ENCODE measurements at places on chromosomes 1 and 21. TPM values are rescaled to one million over a fixed set of nuclear protein-coding genes. Genes with fewer than 3 reads are reported as not detected.

- DNase-seq = no peak
These were observed 67.5 kb downstream of the SPAG17 start for GRCh38 chr1:118117521-118117920.

DNA sequence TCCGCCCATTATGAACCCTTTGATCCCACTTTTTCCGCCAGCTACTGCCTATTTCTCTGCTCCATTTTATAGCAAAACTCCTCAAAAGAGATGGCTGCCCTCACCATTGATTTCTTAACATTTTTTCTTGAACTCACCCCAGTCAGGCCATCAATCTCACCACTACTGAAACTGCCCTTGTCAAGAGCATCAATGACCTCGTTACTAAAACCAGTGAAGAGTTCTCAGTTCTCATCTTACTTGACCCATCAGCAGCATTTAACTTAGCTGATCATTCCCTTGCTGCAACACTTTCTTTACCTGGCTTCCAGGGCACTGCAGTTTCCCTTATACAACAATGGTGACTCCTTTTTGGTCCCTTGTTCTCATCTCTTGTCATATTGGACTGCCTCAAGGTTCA, 35.2 kb upstream of the FASLG start:
- DNase-seq = no peak

DNA sequence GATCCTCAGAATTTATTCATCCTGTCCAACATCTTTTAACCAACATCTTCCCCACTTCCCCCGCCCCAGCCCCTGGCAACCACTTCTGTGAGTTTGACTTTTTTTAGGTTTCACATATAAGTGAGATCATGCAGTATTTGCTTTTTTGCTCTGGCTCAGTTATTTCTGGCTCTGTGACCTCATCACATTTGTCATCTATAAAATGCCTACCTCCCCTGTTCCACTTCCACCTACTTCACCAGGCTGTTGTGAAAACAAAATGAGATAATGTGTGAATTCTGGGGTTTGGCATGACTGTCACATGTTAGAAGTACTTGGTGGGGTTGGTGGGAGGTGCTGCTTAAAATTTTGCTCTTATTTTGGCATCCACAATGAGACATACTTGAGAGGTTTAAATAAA, 18.4 kb downstream of the HHAT start:
- no peak for DNase-seq

CYP4A11 gene
- not detected for total RNA-seq

GRCh38 chr1:109256085-109256484, 6.7 kb downstream of the CELSR2 start:
- no peak for DNase-seq

- DNase-seq = no peak
These were observed at the start of gene ARID4B for GRCh38 chr1:235327559-235328270. Gene ARID4B (minus strand): TSS chr1:235328179. CDS start chr1:235326919, 1,260 bp downstream.

- peak; percentile 81 for DNase-seq
These were observed 49.4 kb upstream of the PARP1 start for GRCh38 chr1:226457307-226457712.

DNA sequence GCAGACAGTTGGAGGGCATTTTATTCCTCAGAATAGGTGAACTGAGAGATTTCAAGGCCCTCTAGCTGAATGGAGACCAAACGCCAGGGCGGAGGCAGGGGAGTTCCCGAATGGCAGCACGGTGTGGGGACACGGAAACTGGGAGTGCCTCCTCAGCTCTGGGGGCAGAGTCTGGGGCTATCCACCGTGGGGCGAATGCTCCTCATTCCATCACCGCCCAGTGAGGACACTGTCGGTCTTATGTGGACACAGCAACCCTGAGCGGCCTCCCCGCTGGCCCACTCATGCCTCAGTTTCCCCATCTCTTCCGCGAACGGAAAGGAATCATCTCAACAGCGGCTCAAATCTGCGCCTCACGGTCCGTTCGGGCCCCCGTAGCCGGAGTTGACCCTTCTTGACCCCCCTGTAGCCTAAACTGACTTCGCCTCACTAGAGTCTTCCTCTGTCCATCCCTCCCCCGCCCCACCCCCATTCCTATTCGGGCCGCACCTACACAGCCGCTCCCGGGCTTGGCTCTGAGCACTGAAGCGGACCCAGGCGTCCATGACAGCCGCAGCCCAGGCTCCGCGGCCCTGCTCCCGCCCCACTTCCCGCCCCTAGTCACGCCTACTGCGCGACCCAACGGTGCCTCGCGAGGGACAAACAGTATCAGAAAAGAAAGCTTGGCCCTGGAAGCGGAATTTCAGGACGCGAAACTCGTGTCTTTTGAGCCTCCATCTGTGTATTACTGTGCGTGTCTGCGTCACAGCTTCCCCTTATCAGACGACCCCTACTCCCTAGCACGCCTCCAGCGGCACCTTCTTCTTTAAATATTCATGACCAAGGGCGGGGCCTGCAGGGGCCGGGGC, at the start of gene PEX11B:
Gene PEX11B (minus strand): TSS at position 574 of the 848 bp plus-strand sequence. CDS start 29 bp downstream, at position 545.
- peak; percentile 92 for DNase-seq

AK4 gene
- 0.35 TPM for total RNA-seq

- DNase-seq = no peak
These were observed 258.1 kb downstream of the SDCCAG8 start for GRCh38 chr1:243513726-243514491.

DCST1 gene
- total RNA-seq = 0.32 TPM

DNA sequence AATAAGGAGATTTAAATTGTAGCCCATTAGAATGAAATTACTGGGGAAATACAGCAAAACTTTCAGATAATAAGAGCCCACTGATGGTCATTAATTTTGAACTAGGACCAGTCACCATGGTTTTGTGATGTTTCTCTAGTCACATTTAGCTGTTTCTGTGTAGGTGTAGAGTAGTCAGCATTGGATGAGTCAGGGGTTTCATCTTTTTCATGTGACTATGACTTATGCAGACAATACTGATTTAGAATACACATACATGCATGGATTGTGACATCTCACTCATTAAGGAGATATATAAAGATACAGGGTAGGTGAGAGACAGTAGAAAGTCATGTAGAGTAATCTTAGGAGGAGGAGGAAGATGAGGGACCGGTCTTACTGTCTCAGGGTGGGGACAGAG, 1192.7 kb downstream of the KCNT2 start:
- no peak for DNase-seq

S100B gene
- not detected for total RNA-seq

ZNF593OS gene
- not detected for total RNA-seq

DNA sequence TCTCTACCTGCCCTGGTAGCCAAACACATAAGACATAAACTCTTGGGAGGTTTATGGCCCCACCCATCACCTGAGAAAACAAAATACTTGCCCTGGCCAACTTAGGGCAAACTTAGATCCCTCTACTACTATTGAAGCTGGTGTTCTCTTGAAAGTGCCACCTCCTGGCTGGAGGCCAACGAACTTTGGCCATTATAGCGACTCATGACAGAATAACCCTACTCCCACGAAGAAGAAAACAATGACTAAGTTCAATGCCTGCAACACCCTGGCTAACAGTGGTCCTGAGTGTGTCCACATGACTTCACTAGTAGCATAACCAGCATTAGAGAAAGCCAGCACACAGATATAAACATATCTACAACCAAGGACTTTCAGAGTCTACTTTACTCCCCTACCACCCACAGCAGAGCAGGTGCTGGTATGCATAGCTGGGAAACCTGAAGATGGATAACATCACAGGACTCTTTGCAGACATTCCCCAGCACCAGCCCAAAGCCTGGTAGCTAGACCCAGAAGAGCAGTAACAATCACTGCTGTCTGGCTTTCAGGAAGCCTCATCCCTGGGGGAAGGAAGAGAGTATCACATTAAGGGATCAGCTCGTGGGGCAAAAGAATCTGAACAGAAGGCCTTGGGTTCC, 81.0 kb downstream of the SLC30A10 start:
- no peak for DNase-seq

DNA sequence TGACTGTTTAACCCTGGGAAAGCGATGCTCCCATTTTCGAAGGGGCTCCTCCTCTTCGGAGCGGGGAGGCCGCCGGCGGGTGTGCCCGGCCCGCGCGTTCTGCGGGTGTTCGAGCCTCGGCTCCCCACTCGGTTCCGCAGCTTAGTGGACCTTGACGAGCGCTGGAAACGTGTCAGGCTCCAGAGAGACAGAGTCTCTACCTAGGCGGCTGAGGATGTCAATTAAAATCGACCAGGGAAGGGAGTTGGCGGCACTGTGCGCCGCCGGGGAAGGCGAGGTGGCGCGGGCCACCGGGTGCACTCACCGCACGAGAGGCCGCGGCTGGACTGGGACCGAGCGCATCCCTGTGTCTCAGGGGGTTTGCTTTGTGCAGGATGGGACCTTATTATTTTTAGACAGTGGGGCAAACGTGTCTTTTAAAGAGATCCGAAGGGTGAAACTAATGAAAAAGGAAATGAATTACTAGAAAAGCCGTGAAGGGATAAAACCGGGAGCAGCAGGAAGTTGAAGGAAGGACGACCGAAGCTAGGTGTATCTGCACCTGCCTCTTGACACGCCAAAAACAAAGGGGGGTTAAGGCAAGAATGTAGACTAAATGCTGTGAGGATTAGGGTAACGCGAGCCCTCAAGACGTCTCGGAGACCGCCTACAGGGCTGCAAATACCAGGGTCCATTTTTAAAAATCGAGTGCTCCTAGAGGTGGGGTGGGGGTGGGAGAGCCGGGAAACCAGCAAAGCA, 5.6 kb downstream of the LHX4 start:
- DNase-seq = no peak

AXDND1 gene
- not detected for total RNA-seq
